Activated naive CD4-positive, alpha-beta T cell treated with Interleukin-2 at 50 U/mL for 16 hours (primary cell): ENCODE measurements at places on chromosomes 3 and 15.

GRCh38 chr3:123344175-123344906 lies 104.5 kb downstream of the ADCY5 start:
- DNase-seq, result no peak

DNA sequence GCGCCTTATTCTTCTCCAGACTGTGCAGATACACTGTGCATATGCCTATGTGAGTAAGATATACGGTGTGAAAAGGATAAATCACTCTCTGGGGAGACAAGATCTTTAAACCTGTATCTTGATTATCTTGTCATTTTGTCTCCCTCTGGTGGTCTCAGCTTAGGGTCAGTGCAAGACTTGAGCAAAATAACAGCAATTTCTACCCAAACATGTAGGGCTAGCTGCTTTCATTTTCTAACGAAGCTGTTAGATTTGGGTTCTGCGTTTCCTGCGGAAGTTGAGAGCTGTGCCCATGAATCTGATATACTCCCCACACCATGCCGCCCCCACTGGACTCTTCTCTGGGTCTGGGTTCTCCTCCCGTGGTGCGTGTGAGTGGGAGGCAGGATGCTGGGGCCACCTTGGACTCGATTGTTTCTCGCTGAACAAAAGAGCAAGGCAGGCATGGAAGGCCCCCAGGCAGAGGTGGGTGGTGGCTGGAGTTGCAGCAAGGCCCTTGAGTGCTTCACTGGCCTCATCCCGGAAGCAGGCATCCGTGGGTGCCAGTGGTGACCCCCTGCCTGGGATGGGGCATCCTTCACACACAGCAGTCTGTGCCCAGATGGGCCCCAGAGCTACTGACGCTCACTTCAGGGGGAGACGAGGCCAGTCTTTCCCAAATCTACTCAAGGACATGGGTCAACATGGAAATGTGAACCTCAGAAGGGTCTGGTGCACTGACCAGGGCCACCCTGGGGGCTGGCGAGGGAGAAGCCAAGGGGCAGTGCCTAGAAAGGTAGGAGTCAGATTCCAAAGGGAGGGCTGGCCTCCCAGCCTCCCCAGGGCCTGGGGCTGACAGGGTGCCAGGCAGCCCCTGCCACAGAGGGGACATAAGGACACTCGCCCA lies 179.6 kb downstream of the NSMCE3 start:
- DNase-seq, result peak; percentile 14

DNA sequence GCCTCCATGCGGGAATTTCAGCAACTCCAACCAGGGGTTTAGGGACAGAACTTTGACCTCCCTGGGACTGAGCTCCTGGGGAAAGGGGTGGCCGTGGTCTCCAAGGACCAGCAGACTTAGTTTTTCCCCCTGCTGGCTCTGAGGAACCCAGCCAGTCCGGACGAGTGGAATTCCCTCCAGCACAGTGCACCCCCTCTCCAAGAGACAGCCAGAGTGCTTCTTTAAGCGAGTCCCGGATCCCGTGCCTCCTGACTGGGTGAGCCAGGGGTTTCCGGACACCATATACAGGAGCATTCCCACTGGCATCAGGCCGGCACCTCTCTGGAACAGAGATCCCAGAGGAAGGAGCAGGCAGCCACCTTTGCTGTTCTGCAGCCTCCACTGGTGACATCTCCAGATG lies 459.5 kb downstream of the OCA2 start:
- no peak for DNase-seq

GRCh38 chr3:31288224-31288623 lies 244.5 kb upstream of the STT3B start:
- DNase-seq, result no peak

DNA sequence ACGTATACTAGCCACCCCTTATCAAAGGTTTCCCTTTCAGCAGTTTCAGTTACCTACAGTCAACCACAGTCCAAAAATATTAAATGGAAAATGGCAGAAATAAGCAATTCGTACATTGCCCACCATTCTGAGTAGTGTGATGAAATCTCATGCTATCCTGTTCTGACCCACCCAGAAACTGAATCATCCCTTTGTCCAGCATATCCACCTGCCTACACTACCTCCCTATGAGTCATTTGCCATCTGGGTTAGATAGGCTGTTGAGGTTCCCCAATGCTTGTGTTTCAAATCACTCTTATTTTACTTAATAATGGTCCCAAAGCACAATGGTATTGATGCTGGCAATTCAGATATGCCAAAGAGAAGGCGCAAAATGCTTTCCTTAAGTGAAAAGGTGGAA lies 15.3 kb upstream of the PHC3 start:
- DNase-seq, result no peak

- no peak for DNase-seq
These were observed 190.1 kb downstream of the ZIC4 start for GRCh38 chr3:147216143-147216673.
